ENCODE measurements at places on chromosomes 12 and 14.

DNA sequence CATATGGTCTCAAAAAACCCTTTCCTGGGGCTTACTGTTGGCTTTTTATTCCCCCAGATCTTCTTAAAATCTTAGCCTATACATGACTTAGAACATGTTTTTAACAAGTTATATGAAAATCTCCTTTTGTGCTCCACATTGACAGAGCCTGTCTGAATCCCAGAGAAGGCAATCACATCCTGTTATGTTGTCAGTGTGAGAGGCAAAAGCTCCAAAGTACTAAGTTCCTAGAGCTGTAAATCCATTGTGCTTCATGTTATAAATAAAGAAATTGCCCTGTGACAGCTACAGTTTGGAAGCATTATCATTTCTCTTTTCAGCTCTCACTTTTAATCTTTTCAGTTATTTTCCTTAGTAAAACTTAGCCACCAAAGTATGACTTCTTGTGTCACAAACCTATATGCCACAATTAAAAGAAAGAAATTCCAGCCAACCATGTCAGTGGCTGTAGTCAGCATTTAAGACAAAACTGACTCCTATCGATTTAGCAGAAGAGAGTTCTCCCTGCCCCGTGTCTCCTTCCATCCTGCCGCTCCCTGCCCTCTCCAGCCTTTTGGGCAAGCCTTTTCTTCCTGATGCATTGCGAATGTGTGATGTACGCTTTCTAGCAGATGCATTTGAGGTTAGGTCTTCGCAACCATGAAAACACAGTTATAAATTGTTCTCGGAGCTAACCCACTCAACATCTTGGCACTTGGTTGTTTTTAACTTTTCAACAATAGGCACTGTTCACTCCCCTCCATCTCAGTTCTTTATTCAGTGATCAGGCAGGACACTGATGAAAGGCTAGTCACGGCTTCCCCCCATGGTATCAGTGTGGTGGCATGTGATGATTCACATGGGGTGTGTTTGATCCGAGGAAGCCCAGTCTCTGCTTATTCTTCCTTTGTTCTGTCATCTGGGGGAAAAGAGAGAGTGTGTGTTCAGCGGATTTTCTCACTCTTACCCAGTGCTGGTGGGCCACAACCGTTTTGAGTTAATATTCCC, 143.5 kb downstream of the SSPN start:
- no peak for DNase-seq

DNA sequence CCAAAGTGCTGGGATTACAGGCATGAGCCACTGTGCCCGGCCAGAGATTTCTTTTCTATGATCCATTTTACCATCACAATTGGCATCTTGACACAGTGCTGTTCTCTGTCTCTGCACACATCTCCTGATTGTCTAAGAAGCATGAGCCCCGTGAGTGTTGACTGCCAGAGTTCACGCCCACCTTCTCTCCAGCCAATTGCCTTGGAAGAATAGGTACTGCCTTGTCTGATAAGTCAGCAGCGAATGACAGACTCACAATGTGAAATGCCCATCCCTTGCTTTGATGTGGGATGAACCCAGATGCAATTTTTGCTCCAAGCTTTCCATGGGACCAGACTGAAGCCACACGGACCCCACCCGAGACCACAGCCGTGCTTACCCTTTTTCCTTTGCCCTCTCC, 19.3 kb downstream of the EIF5 start:
- DNase-seq, result no peak

GRCh38 chr14:84095681-84096080, 1434.3 kb upstream of the FLRT2 start:
- DNase-seq, result no peak

GRCh38 chr12:131321988-131322387, 368.3 kb downstream of the ADGRD1 start:
- DNase-seq, result peak; percentile 5

DNA sequence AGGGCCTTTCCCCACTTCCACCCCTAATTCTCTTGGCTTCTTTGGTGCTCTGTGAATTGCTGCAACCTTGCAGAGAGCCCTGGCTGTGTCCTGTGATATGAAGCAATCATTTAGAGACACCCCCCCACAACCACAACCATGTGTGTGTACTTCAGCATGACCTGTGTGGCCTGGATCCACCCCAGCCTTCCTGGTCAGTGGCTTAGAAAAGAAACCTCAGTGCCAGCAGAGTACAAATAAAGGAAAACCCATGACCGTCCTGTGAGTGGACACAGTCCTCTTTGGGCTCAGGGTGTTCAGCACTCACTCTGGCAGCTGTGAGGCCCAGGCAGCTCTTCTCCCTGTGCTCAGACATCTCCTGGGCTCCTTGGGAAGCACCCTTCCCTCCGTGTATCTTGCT, 206.6 kb upstream of the DIO3 start:
- no peak for DNase-seq

- DNase-seq, result no peak
Observed at GRCh38 chr12:124386661-124387527, 92.0 kb downstream of the RFLNA start.

- DNase-seq, result no peak
Observed at GRCh38 chr14:103719751-103720150, 4.1 kb downstream of the ZFYVE21 start.

DNA sequence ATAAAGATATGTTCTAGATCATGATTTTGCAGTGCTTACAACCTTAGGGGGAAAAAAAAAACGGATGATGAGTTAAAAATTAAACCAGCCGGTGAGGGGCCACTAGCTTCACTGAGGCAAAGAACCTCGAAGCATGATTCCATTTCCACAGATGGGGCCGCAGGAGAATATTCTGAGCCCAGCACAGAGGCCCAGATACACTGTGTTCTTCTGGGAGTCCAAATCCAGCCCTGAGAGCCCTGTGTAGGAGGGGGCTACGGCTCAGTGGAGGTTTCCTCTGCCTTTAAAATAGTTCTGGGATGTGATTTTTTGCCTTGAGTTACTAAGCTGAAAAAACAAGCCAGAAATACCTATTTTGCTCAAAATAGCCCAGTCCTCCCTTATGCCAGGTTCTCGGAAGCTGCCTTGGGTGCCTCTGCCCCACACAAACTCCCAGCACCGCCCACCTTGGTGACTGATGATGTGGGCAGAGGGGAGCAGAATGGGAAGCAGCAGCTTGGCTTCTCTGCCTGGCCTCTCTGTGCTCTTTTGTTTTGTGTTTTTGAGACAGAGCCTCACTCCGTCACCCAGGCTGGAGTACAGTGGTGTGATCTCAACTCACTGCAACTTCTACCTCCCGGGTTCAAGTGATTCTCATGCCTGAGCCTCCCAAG, 105.4 kb upstream of the BCL2L14 start:
- no peak for DNase-seq

GRCh38 chr12:2614341-2614740, 180.4 kb upstream of the FKBP4 start:
- DNase-seq, result no peak

GRCh38 chr12:53252349-53252916, 15.7 kb upstream of the ESPL1 start:
- no peak for DNase-seq

GRCh38 chr12:106135075-106135474, 3.7 kb downstream of the NUAK1 start:
- DNase-seq, result no peak

- peak; percentile 94 for DNase-seq
Observed at GRCh38 chr14:102768223-102769048, 8.8 kb upstream of the TRAF3 start.

DNA sequence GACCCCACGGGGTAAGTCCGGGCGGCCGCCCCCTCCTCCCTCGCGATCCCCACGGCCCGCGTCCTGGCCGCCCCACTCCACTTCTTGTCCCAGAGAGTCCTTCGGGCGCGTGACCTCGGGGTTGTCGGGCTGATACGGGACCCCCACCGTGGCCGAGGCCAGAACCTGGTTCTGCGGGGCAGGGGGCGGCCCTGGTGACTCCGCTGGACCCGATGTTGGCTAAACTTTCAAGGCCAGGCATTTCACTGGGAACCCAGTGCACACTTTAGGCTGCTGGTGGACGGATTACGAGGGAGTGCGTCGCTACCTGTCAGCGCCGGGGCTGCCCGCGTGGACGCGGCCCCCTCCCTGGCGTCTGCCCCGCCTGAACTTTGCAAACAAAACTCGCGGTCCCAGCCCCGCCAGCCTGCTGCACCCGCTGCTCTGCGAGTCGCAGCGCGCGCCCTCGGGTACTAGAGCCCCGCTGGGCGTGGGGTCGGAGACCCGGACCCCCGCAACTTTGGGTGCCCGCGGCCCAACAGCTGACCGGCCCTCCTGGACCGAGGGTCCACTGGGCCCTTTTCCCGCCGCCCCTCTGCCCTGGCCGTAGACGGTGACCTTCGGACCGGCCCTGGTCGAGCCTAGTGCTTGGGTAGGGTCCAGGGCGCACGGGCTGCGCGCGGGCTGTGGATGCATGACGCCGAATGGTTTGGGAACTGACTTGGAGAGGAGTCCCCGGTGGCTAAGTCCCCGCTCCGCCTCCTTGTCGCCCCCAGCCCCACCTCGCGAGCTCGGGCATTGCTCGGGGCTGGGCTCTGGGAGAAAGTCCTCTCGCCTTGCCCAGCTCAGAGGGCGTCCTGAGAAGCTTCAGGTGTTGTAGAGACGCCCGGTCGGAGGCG, 624 bp downstream of the RIN3 start:
- DNase-seq, result no peak

- DNase-seq, result no peak
Observed at GRCh38 chr12:81146228-81147225, 68.6 kb downstream of the ACSS3 start.

GRCh38 chr12:124496584-124496983, 70.8 kb downstream of the NCOR2 start:
- no peak for DNase-seq

- DNase-seq, result no peak
Observed at GRCh38 chr12:95908573-95908972, 33.8 kb downstream of the CCDC38 start.

GRCh38 chr12:13044002-13044905, at the start of gene FAM234B:
Gene FAM234B, plus strand, starts transcription at chr12:13044381. Its CDS starts 23 bp downstream, at chr12:13044404.
- peak; percentile 8 for DNase-seq

DNA sequence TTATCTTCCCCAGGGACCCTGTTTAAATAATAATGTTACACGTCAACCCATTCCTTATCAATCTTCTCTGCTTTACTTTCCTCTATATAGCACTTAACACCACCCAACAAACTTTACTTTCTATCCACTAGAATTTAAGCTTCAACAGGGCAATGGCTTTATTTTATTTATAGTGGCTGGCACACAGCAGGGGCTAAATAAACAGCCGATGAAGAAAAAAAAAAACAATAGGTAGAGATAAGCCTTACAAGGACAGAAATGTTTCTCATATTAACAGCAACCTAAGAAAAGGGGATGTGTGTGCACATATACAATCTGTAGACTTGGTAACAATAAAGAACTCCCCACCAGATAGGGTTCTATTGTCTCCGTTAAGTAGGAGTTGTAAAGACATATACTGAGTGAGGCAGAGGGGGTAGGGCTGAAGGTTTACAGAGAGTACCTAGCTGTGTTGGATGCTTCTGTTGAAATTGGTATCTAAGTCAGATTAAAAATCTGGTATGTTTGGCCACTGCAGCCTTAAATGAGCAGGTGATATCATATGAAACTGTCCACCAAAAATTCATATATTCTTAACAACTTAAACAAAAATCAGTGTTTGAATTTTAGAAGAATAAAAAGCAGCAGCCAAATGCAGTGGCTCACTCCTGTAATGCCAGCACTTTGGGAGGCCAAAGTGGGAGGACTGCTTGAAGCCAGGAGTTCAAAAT, 24.7 kb upstream of the AP4S1 start:
- DNase-seq, result no peak

DNA sequence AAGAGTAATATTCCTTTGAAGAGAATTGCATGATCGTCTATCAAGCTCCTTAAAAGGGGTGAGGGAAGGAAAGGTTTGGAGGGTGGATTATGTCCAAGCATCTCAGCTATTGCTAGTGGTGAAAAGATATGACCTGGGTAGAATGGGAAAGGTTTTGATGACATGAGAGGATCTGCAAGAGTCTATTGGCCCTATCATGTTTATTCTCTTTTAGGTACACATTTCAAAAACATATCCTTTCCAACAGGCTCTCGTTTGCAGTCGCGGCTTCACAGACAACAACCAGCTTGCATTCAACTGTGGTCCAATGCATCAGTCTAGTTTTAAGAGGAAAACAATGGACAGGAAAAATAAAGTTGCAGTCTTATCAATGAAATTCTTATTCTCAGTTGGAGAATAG, 17.1 kb downstream of the FOXG1 start:
- no peak for DNase-seq
